ENCODE measurements at places on chromosomes 5 and 9. TPM values are rescaled to one million over a fixed set of nuclear protein-coding genes. Genes with fewer than 3 reads are reported as not detected.

GRCh38 chr5:7759951-7760580 is 90.9 kb downstream of the CFAP90 start:
- no peak for DNase-seq

GRCh38 chr9:99231711-99232110 is 9.6 kb downstream of the SEC61B start:
- no peak for DNase-seq

DNA sequence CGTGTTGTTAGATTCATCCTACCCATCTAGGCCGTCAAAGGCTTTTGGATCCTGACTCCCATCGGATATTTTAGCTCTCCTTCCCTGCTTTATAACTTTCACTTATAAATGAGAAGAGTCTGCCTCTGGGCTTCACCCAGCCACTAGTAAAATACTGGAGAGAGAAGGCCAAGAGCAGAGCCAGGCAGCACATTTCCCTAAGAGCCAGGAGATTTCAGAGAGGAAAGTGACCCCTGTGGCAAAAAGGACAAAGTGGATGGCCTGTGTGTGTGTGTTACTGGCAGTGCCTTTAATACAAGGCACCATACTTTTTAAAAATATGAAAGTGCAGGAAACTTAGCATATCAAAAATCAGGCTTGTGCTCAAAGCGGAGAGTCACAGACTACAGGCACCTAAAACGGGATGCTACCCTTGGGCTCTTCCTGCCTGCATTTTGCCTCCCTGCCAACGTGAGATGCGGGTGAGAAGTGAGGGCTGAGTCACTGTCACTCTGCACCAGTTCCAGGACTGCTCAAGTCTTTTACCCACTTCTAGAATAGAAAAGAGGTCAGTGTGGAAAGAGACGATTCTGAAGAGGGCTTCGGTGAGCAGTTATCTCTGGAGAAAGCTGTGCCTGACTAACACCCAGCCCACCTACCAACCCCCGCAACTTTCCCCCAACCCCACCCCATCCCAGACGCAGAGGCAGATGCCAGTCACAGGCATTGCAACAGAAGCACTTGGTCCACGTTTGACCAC is 15.9 kb downstream of the NFIL3 start:
- no peak for DNase-seq

DNA sequence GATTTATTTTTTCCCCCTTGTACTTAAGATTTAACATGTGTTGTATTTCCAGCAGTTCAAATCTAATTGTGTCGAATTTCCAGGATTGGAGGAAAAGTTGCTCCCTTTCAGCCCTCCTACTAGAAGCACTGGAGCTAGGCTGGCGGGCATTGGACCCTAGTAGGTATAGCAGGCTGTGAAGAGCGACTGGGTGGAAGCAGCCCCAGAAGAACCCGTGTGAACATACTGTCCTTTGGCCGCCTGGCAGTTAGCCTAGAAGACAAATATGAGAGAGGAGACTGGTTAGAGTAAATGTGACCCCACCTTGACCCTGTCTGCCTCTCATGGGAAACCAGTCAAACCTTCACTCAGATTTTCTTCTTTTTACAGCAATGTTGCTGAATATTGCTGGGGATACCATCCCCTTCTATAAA is 13.9 kb downstream of the ALDOB start:
- no peak for DNase-seq

GRCh38 chr9:15142878-15143534 is 164.0 kb downstream of the TTC39B start:
- no peak for DNase-seq

DNA sequence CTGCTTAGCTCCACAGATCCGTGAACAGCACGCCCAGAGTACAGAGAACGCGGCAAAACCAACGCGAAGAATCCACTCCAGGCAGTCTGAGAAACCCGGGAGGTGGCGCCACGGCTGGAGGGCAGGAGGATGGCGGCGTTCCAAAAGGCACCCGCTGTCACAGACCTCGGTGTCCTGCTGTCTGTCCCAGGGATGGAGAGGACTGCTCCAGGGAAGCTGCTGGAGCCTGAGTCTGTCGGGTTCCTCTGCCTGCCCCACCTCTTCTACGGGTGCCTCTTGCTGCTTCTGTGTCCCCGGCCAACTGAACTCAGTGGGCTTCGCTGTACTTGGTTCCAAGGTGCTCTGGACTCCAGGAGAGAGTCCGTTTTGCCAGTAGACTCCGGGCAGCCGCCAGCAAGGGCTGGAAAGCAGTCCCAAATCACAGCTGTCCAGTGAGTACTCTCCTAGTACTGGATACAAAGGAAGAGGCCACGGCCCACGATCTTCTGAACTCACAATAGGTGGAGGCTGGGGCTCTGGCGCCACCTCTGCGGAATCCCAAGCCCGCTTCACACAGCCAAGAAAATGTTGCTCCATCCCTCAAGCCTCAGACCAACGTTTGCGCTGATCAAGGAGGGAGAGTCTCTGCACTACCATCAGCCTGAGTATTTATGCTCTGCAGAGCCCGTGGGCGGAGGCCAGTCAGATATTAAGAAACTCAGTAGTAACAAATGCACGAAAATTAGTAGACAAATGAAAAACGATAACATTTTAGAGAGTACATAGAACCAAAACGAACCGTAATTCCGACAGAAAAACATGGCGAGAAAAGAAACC is 440 bp downstream of the ANXA2R start:
- peak; percentile 84 for DNase-seq

DNA sequence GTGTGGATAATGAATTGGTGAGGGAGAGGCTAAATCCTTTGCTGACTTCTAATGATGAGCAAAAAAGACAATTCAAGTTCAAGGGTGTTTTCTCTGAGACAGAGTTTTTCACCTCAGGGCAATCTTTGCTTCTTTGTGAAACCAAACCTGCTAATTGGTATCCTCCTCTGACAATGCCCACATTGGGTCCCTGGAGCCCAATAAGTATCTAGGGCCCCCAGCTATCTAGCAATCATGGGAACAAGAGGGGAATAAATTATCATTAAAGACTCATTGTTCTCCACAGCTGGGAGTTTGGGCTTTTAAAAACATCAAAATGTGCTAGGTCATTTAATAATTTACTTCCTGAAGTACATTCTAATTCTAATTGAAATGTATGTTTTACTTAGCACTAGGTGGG is 227.3 kb downstream of the TMEM167A start:
- DNase-seq = no peak

GRCh38 chr9:3464033-3464638 is 61.7 kb downstream of the RFX3 start:
- DNase-seq = no peak

DNA sequence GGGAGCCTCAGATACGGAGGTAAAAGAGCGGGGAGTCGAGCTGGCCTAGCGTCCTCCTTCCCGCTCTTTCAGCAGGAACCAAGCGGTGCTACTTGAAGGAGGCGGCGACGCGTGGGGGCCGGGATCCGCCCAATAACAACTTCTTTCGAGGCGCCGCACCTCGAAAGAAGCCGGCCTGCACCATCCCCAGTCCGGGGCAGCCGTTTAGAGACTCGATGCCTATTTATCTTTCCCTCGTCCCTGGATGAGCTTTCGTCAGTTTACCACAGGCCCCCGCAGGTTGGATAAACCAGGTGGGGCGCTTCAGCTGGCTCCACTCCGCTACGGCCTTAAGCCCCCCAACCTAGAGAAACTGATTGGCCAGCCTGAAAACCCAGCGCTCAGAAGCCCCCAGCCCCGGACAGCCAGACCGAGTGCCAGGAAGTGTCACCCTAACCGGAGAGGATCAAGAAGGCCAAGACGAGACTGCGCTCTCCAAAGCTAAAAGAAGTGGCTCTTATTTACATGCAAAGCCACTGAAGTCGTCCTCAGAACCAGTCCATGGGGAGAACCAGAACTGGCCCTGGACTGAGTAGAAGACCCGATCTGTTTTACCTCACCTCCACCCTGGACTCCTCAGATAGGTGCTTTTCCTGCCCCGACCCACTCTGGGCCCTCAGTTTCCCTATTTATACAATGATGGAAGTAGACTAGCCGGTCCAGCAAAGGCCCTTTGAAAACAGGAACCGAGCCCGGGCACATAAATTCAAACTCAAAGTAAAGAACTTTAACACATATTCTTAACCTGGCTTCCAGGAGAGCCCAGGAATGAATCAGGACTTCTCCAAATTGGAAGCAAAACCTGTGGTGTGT is 1.4 kb downstream of the HAND1 start:
- no peak for DNase-seq

- DNase-seq = no peak
Measured at GRCh38 chr9:4324513-4324912, 24.6 kb upstream of the GLIS3 start.

- no peak for DNase-seq
Measured at GRCh38 chr9:35488021-35488420, 1.9 kb upstream of the RUSC2 start.

- no peak for DNase-seq
Measured at GRCh38 chr9:34242830-34243229, 64.0 kb downstream of the UBAP1 start.

Gene OR2V1
- not detected for total RNA-seq

Gene SLC9A3
- total RNA-seq = 0.91 TPM

Gene PAEP
- not detected for total RNA-seq

Gene ECSCR
- 18.0 TPM for total RNA-seq

Data from Right ventricle myocardium superior (tissue), 1 donor.